ENCODE measurements at places on chromosomes 11 and 22.

GRCh38 chr11:16001044-16001568, 355.2 kb downstream of the SOX6 start:
- no peak for DNase-seq

- peak; percentile 78 for DNase-seq
Measured at GRCh38 chr11:67504950-67505581, at the start of gene PITPNM1. PITPNM1 (minus strand) TSS chr11:67505363; CDS start chr11:67504180, 1,183 bp downstream.

- DNase-seq, result no peak
Measured at GRCh38 chr11:57276971-57277675, 40.1 kb upstream of the APLNR start.

GRCh38 chr11:119777940-119778339, 48.9 kb upstream of the NECTIN1 start:
- DNase-seq, result no peak

DNA sequence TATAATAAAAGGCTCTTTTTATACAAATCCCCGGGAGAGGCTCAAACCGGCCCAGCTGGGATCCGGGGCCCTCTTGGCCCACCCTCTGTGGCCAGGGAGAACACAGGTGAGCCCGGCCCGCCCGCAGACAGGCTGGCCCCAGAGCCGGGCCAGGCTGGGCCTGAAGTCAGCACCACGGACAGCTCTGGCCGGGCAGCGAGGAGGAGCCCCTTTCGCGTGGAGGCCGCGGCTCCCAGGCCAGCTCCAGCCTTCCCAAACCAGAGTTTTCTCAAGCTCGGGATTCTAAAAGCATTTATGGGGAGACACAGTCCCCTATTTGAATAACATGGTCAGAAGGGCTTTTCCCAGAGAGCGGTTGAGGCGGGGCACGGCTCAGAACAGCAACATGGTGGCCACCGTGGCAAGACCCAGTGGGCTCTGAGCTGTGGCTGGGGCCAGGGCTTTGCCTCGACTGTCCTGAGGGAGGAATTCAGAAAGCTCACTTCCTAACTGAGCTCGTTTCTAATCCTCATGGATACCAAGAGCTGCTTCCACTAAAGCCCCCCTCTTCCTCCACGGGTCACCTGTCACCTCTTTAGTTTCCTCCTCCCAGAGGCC, 115.4 kb downstream of the BRD1 start:
- no peak for DNase-seq

GRCh38 chr22:39256186-39256552, 11.4 kb upstream of the PDGFB start:
- no peak for DNase-seq
